Keratinocyte (primary cell): ENCODE measurements at places on chromosomes 7 and 10. TPM values are rescaled to one million over a fixed set of nuclear protein-coding genes. Genes with fewer than 3 reads are reported as not detected.
A peak's percentile ranks its signal among the peaks of the same experiment; 100 is the strongest.

- peak; percentile 79 for DNase-seq
These were observed 6.4 kb upstream of the TNRC18 start for GRCh38 chr7:5429857-5430611.

DNA sequence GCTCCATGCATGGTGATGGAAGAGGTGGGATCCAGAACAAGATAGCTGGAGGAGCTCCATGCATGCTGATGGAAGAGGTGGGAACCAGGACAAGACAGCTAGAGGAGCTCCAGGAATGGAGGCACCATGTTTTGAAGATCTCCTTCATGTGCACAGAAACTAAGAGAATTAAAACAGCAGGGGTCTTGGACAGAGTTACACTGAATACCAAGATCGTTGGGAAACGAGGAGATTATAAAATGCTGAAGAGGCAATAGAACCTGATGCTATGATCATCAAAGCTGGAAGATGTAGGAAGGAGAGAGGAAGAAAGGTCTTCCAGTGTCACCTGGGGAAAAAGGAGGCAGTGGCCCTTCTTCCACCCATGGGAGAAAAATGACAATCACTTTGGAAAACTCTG is 193.6 kb upstream of the PFKP start:
- DNase-seq: no peak

DNA sequence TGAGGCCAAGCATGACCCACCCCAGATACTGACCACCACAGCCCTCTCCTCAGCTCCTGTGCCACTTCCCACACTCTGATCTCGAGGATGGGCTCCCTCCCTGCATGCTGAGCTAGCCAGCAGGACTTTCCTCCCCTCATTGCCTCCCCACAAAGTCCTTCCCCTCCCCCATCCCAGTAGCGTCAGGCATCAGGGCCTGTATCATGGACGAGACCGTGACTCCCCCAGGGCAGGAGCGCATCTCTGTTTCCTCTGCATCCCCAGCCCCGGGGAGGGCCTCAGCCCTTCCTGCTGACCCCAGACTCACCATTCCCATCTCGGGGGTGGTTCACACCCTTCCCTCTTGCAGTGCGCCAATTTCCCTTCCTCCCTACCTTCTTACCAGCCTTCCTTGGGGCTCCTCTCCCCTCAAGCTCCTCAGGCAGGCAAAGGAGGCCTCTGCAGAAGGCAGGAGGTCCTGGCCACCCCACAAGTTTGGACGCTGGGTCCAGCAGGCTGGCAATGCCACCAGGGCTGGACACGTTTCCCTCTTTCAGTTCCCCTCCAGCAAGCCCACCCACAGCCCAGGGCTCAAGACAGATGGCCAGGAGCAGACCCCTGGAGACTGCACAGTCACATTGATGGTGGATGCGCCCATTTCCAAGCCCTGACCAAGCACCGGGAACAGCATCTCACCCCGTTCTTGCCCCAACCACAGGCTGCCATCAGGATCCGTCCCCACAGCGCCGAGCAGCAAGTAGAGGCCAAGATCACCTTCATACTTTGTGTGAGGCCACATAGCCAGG is 36.5 kb downstream of the GRID1 start:
- no peak for DNase-seq

DNA sequence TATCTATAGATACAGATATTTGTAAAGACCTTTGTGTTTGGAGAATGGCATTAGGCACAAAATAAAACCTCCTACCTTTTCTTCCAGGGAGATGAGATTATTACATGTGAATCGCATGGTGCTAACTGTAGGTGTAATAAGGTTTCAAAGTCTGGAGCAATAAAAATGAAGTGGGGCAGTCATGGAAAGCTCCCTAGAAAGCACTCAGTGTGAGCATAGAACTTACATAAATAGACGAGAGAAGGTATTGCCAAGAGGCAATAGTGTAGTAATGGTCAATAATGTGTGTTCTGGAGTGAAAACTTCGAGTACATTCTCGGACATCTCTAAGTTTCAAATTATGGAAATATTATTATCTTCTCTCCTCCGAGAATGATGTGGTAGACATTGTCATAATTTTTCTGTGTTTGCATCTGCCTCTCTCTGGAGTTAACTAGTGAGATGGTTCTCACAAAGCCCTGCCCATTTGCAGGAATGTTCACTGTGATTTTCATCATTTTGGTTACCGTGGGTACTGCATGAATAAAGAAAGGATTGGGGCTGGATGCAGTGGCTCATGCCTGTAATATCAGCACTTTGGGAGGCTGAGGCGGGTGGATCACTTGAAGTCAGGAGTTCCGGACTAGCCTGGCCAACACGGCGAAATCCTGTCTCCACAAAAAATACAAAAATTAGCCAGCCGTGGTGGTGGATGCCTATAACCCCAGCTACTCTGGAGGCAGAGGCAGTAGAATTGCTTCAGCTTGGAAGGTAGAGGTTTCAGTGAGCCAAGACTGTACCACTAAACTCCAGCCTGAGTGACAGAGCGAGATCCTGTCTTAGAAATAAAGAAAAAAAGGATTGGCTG is 10.6 kb downstream of the VIM start:
- DNase-seq: no peak

GRCh38 chr7:108860615-108861014 is 290.9 kb downstream of the DNAJB9 start:
- DNase-seq: no peak

GRCh38 chr7:43485580-43485979 is 97.3 kb upstream of the STK17A start:
- no peak for DNase-seq

GRCh38 chr10:121614613-121615434 is 16.6 kb upstream of the FGFR2 start:
- DNase-seq: no peak

The PAX4 gene
- polyA plus RNA-seq: not detected in 3 replicates

The CALML5 gene
- 5.7 to 11.4 TPM (median 7.3 TPM) in 3 replicates for polyA plus RNA-seq
